Smooth muscle cell of bladder (primary cell): ENCODE measurements at places on chromosomes 1 and 21. TPM values are rescaled to one million over a fixed set of nuclear protein-coding genes. Genes with fewer than 3 reads are reported as not detected.

LCE2B gene
- total RNA-seq = not detected in 2 replicates

PPT1 gene
- total RNA-seq = 55.0 and 57.3 TPM in 2 replicates

NDUFV3 gene
- 43.2 and 46.5 TPM in 2 replicates for total RNA-seq

SLC45A1 gene
- total RNA-seq = 1.7 and 2.0 TPM in 2 replicates

ERICH3 gene
- total RNA-seq = not detected in 2 replicates

BARHL2 gene
- total RNA-seq = not detected in 2 replicates

GCLM gene
- 37.0 and 56.3 TPM in 2 replicates for total RNA-seq

RPTN gene
- not detected in 2 replicates for total RNA-seq

AXDND1 gene
- total RNA-seq = 0.14 and 0.28 TPM in 2 replicates

CNIH3 gene
- 3.6 and 6.8 TPM in 2 replicates for total RNA-seq
